Mesothelial cell of epicardium (in vitro differentiated cells): ENCODE measurements at places on chromosomes 7 and 10. TPM values are rescaled to one million over a fixed set of nuclear protein-coding genes. Genes with fewer than 3 reads are reported as not detected.

Gene CCDC3
- 5.2 to 5.7 TPM (median 5.4 TPM) in 3 replicates for total RNA-seq

Gene AMPH
- 2.0 to 2.4 TPM (median 2.3 TPM) in 3 replicates for total RNA-seq

Gene CALML5
- 0.42 TPM in 1 of 3 replicates, not detected in the others for total RNA-seq

Gene APBB1IP
- 0.20 to 0.22 TPM in 2 of 3 replicates, not detected in the other for total RNA-seq

DNA sequence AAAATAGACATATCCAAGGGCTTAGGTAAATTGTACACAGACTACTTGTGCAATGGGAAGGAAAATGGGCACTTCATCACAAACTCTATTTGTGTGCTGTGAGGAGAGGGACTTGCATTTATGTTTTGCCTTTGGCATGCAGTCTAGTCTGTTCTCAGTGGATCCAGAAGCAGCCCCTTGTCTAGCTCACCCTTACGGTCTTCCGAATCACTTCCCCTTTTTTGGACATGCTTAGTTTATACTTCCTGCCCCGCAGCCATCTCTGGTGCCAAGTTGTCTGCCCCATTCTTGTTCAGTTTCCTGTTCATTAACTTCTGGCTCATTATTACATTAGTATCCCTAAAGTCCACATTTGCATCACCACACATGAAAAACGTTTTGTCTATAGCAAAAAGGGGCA, 161.6 kb downstream of the NRCAM start:
- DNase-seq, result no peak

DNA sequence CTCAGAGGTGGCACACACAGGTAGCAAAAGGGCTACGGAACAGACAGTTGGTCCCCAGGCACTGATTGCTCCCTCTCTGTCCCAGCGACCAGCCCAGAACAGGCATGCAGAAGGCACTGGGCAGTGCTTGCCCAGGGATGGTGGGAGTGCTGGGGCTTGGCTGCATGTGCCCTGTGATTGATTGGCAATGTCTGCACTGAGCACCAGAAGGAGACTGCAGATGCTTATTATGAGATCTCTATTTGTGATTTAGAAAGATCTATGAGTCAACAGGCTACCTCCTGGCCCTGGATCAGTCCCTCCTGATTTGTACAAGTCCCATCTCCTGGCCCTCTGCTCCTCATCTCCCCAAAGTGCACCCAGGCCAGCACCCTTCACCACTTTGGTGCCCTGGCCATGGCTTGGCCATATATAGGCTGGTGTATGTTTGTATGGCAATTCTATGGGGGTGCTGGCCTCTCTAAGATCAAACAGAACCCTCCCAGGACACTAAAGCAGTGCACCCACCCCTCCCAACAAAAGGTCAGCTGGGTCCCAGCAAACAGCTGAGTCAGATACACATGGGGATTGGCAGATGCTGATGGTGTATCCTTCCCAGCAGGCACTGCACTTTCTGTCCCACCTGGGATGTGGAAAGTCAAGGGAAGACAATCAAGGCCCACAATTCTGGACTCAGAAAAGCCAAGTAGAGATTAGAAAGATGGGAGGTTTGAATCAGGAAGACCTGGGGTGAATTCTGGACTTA, 30.9 kb downstream of the CAMK2B start:
- peak; percentile 2 for DNase-seq

DNA sequence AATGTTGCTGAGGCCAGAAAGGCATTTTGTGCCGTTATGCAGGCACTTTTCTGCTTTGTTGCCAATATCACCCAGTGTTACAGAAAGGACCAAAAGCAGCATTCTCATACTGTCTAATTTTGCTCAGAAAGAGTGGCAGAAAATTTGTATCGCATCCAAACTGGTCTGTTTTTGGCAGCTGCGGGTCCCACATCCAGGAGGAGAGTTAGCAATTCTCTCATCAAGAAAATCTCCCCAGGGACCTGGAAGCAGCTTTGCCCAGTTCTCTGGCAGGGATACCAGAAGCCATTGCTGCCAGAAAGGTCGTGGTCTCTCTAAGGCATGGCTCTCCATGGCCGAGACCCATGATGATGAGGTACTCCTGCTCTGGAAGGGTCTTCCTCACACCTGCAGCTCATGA, 489.2 kb upstream of the ZMIZ1 start:
- no peak for DNase-seq

GRCh38 chr7:29840701-29841100, 34.4 kb downstream of the WIPF3 start:
- DNase-seq, result no peak

DNA sequence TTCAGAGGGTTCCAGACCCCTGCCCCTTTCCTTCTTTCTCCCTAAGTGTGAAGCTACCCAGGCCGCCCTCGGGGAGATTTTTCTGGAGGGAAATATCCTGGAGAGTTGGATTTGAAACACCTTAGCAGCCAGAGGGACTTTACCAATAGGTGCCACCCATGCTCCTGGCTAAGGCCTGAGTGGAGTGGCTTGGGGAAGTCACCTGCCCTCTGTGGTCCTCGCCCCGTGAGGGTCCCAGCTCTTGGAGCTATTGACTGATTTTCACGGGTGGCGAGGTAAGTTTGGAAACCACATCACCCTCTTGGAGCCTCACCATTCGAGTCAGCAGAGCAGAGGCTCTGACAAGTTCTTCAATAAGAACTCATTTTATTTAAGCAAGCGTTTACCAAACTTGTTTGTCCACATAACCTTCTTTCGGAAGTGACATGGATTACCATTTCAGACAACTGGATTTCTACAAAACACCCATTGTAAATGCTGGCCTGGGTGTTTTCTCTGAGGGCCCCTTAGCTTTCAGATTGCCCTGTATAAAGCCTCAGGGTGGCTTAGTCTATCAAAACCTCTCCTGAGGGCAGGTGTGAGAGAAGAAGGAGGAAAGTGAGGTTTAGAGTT, 20.4 kb downstream of the AQP1 start:
- no peak for DNase-seq

GRCh38 chr7:3641582-3641981, 340.5 kb downstream of the SDK1 start:
- DNase-seq, result no peak

- no peak for DNase-seq
These were observed 171.7 kb upstream of the CELF2 start for GRCh38 chr10:10845826-10846503.

DNA sequence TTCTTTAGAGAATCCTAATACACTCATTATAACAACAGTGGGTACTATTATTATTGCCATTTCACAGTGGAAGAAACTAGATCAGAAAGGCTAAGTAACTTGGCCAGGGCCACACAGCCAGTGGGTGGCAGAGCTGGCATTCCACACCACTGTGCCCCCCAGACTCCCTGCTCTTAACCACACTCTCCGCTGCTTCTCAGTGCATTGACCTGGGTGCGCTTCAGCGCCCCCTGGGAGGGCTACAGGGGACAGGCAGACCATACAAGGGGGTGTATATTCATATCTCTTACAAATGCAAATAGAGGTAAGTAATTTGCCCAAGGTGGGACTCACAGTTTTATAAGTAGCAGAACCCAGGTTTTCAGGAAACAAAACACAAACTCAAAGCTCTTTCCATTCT, 77.0 kb upstream of the NMT2 start:
- no peak for DNase-seq

- DNase-seq, result no peak
These were observed 598.3 kb downstream of the SUGCT start for GRCh38 chr7:40733114-40733513.

GRCh38 chr10:82982110-82982608, 1107.2 kb downstream of the NRG3 start:
- DNase-seq, result no peak

GRCh38 chr10:61795147-61795546, 106.4 kb upstream of the ARID5B start:
- DNase-seq, result no peak
